ENCODE measurements at places on chromosomes 11 and 22. TPM values are rescaled to one million over a fixed set of nuclear protein-coding genes. Genes with fewer than 3 reads are reported as not detected.

GRCh38 chr11:33269822-33270221 is 12.6 kb downstream of the HIPK3 start:
- no peak for DNase-seq
- no peaks in the 10 kb centered on the region for H3K36me3 ChIP-seq
- no peak overlapping the region for H3K4me3 ChIP-seq
- H3K27me3 ChIP-seq, result no peaks in the 10 kb centered on the region

GRCh38 chr11:134273317-134273712 is 2.9 kb upstream of the GLB1L3 start:
- H3K27ac ChIP-seq, result no peak overlapping the region
- H3K27me3 ChIP-seq, result peaks cover 53% of the 10 kb centered on the region
- H3K4me1 ChIP-seq, result no peaks in the 10 kb centered on the region
- no peak overlapping the region for H3K4me3 ChIP-seq

GRCh38 chr11:36097219-36097650 is 153.4 kb downstream of the LDLRAD3 start:
- peaks cover 5% of the 10 kb centered on the region for H3K36me3 ChIP-seq
- H3K4me1 ChIP-seq, result no peaks in the 10 kb centered on the region
- DNase-seq, result no peak
- no peaks in the 10 kb centered on the region for H3K27me3 ChIP-seq

GRCh38 chr22:37820350-37820749 is 2.8 kb upstream of the GALR3 start:
- H3K4me3 ChIP-seq, result no peak overlapping the region
- H3K4me1 ChIP-seq, result peaks cover 8% of the 10 kb centered on the region
- DNase-seq, result no peak
- H3K27me3 ChIP-seq, result no peaks in the 10 kb centered on the region
- H3K27ac ChIP-seq, result no peak overlapping the region
- no peaks in the 10 kb centered on the region for H3K36me3 ChIP-seq

- H3K36me3 ChIP-seq, result peaks cover 24% of the 10 kb centered on the region
- no peak overlapping the region for H3K4me3 ChIP-seq
- H3K27ac ChIP-seq, result no peak overlapping the region
- H3K27me3 ChIP-seq, result no peaks in the 10 kb centered on the region
- no peak for DNase-seq
- H3K4me1 ChIP-seq, result peaks cover 12% of the 10 kb centered on the region
Observed at GRCh38 chr11:12735262-12735661, 61.0 kb downstream of the TEAD1 start.

DNA sequence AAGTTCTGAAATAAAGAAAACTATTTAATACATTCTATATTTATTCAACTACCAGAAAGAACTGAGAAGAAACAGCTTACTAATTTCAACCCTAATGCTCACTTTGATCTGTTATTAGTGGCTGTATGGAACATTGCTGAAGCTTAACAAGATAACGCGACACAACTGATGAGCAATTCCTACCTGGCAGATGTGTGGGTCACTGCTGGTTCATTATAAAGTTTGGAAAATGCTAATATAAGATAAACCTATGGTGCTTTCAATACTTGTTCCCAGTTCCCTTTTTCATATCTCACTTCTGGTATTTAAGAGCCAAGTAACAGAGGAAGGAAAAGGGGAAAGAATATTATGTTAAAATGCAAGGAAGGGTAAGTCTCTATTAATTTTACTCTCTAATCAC is 10.5 kb downstream of the CTSC start:
- no peak overlapping the region for H3K27ac ChIP-seq
- H3K4me3 ChIP-seq, result no peak overlapping the region
- DNase-seq, result no peak

BIK gene
- 0.66 TPM for polyA plus RNA-seq

SPI1 gene
- polyA plus RNA-seq, result 0.19 TPM
